Glutamatergic neuron (in vitro differentiated cells): ENCODE measurements at places on chromosomes 5 and 9. TPM values are rescaled to one million over a fixed set of nuclear protein-coding genes. Genes with fewer than 3 reads are reported as not detected.

Gene BTNL8
- total RNA-seq = not detected

Gene TMEM174
- total RNA-seq = not detected

Gene GFI1B
- not detected for total RNA-seq

Gene CYSRT1
- 2.1 TPM for total RNA-seq

Gene SLC6A19
- not detected for total RNA-seq

Gene SPATA31C1
- total RNA-seq = not detected

Gene FRRS1L
- 4.4 TPM for total RNA-seq

Gene FOXE1
- total RNA-seq = not detected
